ENCODE measurements at places on chromosomes 13 and 19.

GRCh38 chr19:39223703-39224279 is 19.7 kb upstream of the SYCN start:
- DNase-seq: no peak

GRCh38 chr13:74761801-74762757 is 627.9 kb upstream of the KLF12 start:
- no peak for DNase-seq

GRCh38 chr13:29591310-29591709 is 4.2 kb downstream of the SLC7A1 start:
- DNase-seq: no peak

GRCh38 chr13:68927387-68928026 is 1180.1 kb upstream of the ATXN8OS start:
- no peak for DNase-seq

DNA sequence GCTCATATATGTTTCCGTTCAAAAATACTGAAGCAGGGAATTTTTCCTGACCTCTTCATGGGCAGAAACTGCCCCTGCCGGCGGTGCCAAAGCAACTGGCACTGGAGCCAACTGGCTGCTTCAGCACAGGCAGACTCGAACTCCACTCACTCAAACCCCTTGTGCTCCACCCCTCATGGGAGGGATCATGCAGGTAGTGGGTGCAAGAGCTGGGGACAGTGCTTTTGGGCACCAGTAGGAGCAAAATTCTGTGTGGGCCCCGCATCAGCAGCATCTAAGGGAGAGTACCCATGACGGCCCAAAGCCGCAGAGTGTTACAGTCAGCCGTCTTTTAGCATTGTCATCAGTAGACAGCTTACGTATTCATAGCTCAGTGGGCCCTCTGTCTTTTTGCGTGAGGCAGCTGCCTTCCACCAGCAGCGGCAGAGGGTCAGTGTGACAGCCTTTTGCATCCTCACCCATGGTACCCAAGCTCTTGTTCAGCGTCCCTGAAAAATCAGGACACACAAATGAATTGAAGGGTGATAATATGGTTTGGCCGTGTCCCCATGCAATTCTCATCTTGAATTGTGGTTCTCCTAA is 393.8 kb downstream of the SLITRK6 start:
- DNase-seq: no peak

- no peak for DNase-seq
These were observed 83.3 kb downstream of the KCTD15 start for GRCh38 chr19:33879818-33880575.

- no peak for DNase-seq
These were observed 17.7 kb downstream of the GPC6 start for GRCh38 chr13:93244141-93244917.

DNA sequence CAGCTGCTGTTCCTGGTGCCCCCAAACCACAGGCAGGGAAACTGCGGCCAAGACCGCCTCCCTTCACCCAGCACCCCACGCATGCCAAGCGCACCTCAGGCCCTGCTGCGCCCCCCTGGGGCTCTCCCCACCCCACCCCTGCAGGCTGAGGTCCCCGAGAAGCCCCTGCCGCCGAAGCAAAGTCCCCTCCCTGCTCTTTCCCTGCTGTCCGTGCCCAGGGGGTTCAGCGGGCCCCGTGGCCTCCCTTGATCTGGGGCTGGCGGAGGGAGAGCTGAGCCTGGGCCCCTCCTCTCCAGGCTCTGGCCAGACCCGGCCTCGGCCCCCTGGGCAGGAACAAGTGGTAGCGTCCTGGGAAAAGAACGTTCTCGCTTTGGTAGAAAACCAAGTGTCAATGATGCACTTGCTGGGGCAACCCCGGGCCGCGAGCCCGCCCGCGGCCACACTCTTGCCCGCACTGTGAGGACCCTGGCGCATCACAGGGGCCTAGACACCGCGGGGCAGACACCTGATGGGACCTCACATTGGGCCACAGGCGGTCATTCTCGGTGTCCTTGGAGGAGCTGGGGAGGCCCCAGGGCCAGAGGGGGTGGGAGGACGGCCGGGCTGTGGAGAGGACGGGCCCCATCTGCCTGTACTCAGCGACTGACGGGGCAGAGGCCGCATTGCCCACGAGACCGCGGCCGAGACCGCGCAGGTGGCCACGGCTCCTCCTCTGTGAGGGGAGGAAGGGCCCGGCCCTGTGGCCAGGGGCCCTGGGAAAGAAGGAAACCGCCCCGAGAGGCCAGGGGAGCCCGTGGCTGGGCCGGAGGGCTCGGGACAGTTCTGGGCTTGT is 29.0 kb downstream of the GPX4 start:
- DNase-seq: no peak

DNA sequence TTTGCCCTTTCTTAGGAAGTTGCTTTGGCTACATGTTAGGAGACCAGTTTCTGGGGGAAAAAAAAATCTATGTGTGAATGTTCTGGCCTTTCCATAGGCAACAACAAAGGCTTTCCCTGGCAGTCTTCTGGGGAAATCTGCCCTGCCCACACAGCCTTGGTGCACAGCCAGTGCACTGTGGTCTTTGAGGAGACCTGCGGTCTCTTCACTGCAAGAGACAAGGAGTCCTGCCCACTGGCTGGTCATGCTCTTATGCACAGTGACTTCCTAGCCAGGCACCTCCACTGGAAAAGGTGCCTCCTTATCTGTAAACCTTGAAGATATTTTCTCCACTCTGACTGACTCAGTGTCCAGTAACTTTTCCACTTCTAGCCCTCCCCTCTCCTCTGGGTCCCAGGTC is 155.1 kb downstream of the SUCLA2 start:
- no peak for DNase-seq

GRCh38 chr19:42433503-42434260 is 6.5 kb upstream of the LIPE start:
- no peak for DNase-seq

DNA sequence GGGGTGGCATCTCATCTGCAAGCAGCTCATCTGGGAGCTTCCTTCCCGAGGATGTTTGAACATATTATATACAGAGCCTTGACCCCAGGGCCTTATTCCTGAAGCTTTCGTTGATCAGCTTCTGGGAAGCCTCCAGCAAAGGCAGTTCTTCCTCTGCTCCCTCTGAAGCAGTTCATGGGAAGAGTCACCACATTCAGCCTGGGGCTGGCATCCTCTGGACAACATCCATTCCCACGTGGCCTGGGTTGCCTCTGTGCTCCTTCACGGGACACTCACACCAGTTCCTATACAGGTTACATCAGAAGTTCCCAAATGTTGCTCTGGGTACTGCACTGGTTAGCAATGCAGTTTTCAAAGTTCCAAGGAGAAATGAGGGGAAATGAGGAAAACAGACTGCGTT is 29.6 kb downstream of the COL4A2 start:
- DNase-seq: no peak

All from smooth muscle cell of the brain vasculature (primary cell).